ENCODE measurements at places on chromosomes 5 and 9.
A peak's percentile ranks its signal among the peaks of the same experiment; 100 is the strongest.

- no peak for DNase-seq
These were observed 2.6 kb upstream of the GPSM1 start for GRCh38 chr9:136324501-136325300.

DNA sequence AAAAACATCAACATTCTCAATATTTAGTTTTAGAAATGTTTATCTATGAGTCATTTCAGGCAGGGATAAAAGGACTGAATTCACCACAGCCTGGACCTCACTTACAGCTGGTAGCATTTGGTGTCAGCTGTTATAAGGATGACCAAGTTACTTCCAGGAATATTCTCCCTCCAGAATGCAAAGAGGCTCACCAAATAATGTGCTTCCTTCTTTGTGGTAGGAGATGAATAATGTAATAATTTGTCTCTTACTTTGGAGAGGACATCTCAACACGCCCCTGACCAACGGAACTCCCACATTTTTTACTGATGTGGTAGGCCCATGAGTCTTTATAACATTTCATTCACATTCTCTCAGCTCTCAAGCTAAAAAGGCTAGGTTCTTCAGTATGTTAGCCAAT lies 825.9 kb upstream of the GRAMD2B start:
- no peak for DNase-seq

GRCh38 chr5:30994176-30994575 lies 199.3 kb upstream of the CDH6 start:
- no peak for DNase-seq

DNA sequence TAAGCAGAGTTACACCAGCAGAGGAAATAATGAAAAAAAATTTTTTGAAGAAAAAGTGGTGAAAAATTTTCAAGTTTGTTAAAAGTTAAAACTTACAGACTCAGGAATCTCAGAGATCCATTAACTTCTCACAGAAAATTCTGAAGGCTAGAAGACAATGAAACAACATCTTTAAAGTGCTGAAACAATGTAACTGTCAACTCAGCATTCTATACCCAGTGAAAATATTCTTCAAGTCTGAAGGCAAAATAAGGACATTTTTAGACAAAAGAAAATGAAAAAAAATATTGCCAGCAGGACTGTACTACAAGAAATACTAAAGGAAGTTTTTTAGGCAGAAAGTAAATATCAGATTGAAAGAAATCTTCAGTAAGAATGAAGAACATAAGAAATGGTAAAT lies 36.7 kb upstream of the RGMB start:
- no peak for DNase-seq

GRCh38 chr9:5978523-5978922 lies 36.9 kb downstream of the RANBP6 start:
- no peak for DNase-seq

DNA sequence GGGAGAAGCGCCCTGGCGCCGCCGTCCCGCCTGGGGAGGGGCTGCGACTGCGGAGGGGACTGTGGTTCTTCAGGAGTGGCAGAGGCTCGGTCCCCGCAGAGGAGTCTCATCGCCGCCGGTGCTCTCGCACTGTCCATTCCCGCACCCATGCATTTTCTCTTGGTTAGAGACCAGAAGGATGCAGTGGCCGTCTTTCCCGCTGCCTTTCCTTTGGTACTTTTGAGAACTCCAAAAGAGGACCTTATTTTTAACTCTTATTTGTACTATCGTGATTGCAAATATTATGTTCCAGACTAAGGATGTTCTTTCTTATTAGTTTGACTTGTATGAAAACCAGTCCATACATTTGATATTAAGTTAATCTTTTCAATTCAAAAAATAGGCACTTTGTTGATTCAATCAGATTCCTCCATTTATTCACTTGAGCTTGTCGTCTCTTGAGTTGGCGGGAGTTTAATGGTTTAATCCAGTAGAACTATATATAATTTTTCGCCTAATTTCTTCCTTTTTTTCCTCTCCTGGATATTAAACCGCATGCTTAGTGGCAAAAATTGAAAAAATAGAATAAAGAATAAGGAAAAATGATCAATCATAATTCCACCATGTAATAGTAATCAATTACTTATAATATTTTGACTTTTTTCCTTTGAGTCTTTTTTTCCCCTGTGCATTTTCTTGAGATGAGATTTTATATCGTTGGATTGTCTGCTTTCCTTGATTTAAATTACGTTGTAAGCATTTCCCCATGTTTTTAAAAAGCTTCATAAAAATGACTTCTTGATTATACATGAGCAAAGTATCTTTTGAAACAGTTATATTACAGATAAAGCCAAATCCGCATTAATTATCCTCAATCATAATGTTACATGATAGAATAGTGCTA lies 861 bp downstream of the ZFYVE16 start:
- DNase-seq: no peak

DNA sequence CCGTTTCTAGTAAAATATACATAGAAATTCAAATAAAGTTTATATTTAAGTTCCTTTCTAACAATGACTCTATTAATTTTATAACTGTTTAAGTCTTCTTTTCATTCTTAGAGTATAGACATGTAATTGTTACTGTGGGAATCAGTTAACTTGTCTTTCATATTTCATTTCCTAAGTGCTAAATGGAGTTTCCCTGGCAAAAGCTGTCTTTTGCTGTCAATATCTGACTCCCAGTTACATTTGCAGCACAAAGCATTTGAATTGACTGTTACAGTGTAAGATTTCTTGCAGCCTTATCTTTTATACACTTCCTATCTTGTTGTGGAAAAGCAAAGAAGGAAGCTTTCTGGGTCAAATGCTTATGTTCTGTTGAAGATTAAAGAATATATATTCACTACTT lies 1026.3 kb downstream of the CDH9 start:
- DNase-seq: no peak

- DNase-seq: no peak
These were observed 73.6 kb downstream of the CYLC2 start for GRCh38 chr9:103068753-103069152.

- DNase-seq: no peak
These were observed 184.4 kb upstream of the FTMT start for GRCh38 chr5:121667292-121667691.

DNA sequence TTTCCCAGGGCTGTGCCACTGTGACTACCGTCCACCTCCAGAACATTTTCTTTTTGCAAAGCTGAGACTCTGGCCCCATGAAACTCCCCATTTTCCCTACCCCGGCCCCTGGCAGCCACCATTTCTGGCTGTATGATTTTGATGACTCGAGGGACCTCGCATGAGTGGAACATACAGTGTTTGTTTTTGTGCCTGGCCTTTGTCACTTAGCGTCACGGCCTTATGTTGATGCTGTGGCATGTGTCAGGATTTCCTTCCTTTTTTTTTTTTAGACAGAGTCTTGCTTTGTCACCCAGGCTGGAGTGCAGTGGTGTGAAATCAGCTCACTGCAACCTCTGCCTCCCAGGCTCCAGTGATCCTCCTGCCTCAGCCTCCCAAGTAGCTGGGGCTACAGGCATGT lies 42.7 kb downstream of the ASS1 start:
- DNase-seq: no peak

GRCh38 chr5:2576823-2577222 lies 174.7 kb downstream of the IRX2 start:
- DNase-seq: no peak

DNA sequence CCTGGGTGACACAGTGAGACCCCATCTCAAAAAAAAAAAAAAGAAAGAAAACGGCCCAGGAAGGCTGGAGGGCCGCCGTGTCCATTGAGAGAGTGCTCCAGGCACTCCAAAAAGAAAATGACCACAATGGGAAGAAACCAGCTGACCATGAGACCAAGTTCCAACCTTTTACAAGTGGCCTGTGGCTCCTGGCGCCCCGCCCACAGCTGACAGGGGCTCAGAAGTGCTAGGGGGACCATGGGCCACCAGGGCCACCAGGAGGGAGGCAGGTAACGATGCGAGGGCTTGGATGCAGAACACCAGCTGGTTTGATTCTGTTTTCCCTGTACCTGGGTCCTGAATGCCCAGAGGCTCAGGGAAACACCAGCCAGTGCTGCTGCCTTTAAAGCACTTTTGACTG lies 34.6 kb downstream of the FXN start:
- DNase-seq: no peak

DNA sequence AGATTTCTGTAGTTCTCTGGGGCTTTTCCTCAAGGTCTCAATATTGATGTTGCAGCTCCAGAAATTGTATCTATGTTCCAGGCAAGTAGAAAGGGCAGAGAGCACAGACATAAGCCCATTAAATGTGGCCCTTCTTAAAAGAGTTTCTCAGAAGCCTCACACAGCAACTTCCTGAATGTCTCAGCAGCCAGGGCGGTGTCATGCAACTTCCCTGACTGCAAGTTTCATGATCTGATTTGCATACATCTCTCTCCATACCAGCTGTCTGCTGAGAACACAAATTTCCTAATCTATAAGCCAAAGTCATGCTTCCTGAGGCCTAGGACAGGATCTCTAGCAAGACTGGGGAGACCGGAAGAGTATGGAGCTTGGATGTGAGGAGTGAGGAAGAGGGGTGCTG lies 13.0 kb downstream of the RGS7BP start:
- DNase-seq: no peak

DNA sequence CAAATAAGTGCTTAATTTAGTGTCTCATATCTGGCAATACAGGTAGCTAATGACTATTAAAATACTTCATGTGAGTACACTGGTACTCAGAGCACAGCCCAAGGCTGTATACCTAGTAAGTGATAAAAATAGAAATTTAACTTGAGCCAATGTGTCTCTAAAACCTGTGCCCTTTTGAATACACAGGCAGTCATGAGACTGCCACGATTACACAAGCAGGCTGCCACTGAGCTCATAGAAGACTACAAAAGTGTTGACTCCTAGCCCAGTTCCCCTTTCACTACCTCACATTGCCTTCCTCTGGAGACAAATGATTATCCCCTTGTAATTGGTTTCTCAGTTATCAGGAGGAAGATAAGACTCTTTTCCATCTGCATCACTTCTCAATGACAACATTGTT lies 66.3 kb upstream of the PAPPA start:
- no peak for DNase-seq

DNA sequence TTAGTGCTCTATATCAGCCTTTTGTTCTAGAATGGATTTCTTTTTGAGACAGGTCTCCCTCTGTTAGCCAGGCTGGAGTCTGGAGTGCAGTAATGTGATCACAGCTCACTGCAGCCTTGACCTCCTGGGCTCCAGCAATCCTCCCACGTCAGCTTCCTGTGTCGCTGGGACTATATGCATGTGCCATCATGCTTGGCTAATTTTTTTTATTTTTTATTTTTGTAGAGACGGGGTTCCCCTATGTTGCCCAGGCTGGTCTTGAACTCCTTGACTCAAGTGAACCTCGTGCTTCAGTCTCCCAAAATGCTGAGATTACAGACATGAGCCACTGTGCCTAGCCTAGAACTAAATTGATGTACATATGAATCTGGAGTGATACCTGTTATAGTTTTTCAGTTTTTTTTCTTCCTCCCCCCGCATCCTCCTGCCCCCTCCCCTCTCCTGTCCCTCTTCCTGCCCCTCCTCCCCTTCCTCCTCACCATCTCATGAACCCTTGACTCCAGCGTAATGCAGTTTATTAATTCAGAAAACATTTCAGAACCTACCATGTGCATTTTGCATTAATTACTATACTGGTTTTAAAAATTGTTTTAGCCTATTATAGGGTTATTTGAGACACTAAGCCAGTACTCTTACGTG lies 37.4 kb upstream of the TNFAIP8 start:
- no peak for DNase-seq

DNA sequence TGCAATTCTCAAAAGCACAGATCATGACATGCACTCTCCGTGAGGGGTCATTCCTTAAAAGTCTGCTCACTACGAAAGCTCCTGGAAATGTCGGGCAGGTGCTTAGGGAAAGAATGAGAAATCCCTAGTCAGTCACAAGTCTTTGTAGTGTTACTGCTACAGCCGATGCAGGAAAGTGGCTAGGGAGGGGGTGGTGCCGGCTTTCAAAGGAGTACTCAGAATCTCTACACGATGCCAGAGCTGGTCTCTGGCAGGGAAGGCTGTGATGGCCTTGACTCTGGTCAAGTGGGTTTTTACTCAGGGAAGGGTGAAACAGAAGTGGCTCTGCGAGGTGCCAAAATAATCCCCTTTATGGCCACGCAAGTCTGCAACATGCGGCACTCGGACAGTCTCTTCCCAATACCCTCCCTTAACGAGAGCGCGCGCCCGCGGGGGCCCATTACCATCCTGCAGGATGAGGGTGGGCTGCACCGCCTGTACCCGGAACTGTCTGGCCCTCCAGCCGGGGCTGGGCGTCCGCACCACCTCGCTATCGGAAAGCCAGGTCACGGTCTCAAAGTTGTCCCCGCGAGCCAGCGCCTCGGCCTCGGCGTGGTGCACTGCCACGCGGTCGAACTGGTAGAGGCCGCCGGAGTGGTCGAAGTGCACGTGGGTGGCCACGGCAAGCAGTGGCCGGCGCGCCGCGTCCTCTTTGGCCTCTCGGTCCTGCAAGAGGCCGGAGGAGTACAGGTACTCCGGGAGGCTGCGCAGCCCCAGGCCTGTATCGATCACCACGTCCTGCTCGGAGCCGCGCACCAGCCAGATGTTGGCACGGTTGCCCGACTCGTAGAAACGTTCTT lies 956 bp downstream of the MBLAC2 start:
- DNase-seq: peak; percentile 8

DNA sequence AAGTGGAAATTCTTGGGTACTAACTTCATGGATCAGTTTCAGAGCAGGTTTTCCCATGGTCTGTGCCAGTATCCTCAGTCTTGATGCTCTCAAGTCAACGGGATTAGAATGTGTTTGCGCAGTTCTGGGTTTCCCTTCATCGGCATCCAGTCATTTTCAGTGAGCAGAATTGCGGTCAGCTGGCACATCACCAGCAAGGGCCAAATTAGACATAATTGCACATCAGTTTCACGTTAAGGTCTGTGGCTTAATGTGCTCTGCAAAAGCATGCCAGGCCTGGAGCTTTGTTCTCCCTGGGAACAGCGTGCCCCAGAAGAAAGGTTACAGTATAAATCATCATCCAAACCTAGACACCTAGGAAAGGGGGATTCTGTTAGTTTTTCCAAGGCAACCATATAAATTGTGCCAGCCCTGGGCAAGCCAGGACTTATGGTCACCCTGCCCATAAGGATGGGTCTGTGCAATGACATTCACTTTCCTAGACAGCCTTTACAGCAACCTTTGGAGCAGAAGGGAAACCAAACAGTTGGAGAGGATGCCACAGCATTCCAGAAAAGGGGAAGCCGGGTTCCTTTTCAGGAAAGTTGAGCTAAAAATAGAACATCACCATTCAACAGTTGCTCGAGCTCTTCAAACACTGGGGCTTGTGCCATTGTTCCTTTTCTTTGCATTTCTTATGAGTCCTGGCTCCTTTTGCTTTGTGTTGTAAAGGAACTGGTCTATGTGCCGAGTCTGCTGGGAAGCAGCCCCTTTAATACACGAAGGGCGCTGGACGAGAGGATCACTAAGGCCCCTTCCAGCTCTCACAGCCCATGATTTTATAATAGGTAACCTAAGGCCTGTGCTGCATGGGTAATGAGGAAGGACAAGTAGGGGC lies 23.1 kb downstream of the IQGAP2 start:
- no peak for DNase-seq

DNA sequence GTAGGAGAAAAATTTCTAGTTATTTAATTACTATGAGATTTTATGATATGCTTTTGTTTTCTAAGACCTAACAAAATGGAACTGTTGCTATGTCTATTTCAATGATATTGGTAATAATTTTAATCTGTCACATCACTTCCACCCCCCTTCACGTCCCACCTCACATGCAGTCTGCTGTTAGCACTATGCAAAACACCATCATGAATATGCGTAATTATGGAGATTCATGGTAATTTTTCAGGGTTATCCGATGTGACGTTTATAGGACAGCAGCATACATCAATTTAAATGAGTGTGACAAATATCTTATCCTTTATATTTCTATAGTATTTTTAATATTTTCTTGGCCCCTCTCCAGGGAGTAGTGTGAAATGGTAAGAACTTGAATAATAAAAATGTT lies 283.8 kb upstream of the TMEM161B start:
- no peak for DNase-seq

All from stimulated activated CD4-positive, alpha-beta T cell treated with anti-CD3 and anti-CD28 coated beads, Interleukin-15, amount 100 ng/mL, for 1 hour (primary cell).